ENCODE measurements at places on chromosomes 3 and 15.

DNA sequence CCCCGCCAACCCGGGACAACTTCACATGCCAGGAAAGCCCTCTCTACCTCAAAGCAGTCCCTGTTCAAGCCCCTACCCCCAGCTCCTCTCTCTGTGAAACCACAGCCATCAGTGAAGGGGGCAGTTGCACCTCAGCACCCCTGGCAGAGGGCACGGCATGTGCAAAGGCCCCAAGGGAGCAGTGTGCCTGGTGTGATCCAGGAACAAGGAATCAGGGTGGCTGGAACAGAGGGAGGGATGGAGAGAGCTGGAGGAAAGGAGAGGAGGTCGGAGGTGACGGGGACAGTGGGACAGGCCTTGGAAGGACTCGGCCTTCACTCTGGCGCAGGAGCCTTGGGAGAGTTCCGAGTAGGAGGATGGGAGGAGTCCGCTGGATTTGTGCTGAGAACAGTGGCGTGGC is 26.5 kb upstream of the IQSEC1 start:
- no peak for DNase-seq

GRCh38 chr3:48428572-48429316 is 1.1 kb downstream of the PLXNB1 start:
- DNase-seq = no peak

GRCh38 chr3:98623572-98624280 is 30.3 kb upstream of the CPOX start:
- no peak for DNase-seq

- no peak for DNase-seq
Observed at GRCh38 chr15:89497231-89497630, 848 bp upstream of the RHCG start.

- no peak for DNase-seq
Observed at GRCh38 chr15:70327856-70328678, 230.3 kb upstream of the TLE3 start.

DNA sequence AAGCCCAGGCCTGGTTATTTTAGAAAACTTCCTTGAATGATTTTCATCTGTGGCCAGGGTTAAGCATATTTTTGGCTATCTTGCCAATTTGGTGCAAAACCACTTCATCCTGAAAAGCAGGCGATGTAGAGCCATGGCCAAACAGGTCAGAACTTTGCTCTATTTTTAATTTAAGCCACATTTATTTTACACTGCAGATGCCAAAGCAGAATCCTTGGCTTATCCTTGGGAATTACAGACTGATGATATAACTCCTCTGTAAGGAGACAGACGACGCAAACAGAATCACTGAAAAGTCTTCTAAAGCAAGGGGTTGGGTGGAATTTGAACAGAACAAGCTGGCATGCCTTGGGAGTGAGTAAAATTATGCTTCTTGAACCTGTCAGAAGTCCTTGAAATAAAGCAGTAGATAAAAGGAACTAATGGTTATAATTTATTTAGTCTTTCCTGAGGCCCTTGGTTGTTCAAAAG is 121.9 kb downstream of the CHST2 start:
- no peak for DNase-seq

GRCh38 chr3:127233371-127233770 is 40.4 kb downstream of the PRR23E start:
- no peak for DNase-seq

DNA sequence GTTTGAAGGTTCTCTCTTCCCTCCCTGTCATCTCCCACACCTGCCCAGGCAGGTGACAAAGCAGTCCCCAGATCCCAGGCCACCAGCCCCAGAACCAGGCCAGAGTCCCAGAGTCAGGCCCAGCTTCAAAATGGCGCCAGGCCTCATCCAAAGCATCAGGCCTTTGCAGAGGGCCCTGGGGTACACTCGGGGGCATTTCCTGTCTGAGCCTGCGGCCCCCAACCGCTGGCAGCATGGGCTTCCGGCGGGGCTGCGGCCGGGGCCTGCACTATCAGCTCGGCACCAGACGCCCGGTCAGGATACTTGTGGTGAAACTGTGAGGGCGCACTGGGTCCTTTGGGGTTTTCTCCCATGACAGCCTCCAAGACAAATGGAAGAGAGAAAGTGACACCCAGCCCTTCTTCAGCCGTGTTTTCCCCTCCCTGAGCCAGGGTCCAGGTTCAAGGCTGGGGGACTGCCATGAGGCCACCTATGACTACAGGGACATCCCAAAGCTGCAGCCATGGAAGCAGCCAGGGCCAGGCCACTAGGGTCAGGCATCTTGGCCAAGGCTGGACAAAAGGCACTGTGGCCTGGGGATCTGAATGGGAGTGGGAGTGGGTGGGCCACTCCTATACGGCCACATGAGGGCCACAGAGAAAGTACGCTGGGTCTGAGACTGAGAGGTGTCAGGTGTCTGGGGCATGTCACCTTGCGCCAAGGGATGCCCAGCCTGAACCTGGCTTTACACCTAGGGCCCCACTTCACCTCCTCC is 33.9 kb downstream of the RPN1 start:
- DNase-seq = no peak

DNA sequence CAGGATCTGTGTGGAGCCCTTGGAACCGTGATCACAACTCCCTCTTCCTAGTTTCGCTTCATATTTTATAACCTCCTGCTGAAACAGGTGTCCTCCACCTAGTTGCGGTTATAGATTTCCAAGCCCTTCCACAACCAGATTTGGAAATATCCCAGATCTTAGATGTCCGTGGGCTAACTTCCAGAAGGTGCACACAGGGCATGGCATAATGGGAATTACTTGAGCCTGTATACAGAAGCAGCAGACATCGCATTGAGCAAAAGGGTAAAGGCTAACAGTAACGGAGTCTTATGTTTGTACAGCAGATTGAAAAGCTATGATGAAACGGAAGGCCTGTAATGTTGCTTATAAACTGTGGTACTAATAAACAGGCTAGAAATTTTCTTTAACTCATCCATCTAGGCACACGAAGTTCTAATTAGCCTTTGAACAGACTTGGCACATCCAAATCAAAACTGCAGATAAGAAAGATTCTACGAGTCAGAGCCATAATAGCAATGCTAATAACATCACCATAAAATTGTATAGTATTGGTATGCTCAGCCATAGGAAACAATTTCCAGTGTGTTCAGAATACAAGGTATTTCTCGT is 1.2 kb upstream of the USF3 start:
- no peak for DNase-seq

DNA sequence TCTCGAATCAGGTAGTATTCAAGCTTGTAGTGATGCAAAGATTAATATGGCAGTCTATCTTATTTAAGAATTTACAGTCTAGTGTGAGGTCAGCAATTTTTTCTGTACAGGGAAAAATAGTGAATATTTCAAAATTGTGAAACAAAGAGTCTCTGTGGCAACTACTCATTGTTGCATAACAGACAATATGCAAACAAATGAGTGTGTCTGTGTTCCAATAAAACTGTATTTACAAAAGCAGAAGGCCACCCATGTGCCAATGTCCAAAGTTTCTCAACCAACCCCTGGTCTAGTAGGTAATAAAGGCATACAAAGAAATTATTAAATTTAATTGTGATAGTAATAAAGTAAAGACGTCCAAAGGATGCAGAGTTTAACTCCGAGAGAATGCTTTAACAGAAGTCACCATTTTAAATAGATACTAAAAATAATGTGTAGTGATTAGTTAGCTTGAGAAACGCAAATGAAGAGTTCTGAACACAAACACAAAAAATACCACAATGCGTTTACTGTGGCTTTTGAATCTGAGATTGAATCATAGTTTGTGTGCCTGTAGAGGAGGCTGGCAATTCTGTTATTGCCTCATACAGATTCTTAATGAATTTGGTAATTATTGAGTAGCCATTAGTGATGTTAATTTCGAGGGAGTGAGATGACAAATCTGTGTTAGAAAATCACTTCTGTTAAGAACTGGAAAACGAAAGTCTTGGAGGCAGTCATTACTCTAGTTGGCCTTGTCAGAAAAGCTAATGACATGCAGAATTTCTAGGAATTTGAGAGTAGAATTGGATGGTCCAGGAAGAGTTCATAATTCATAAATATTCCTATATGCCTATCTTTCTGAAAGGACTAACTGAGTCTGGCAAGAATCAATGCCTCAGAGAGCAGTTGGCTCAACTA is 48.7 kb downstream of the CADM2 start:
- DNase-seq = no peak

- no peak for DNase-seq
Observed at GRCh38 chr3:127677541-127678314, 5.0 kb downstream of the ABTB1 start.

GRCh38 chr15:70264014-70264582 is 166.4 kb upstream of the TLE3 start:
- DNase-seq = no peak

Measured in cortex of kidney (tissue), 1 donor.